ENCODE measurements at places on chromosomes 1 and 21.

DNA sequence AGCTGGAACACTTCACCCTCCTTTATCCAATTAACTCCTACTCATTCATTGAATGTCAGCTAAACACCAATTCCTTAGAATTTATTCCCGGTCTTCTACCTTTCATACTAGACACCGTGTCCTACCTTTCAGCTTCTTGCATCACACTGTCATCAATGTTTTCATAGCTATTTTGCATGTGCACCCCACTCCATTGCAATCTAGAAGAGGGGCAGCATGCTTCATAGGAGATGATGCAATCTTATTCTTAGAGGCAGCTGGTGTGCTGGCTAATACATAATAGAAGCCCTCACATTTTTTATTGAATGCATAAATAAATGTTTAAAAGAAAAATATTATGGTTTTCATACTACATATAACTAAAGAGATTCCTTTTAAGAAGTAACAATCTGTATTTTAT is 123.6 kb downstream of the DSCAM start:
- no peak for DNase-seq

DNA sequence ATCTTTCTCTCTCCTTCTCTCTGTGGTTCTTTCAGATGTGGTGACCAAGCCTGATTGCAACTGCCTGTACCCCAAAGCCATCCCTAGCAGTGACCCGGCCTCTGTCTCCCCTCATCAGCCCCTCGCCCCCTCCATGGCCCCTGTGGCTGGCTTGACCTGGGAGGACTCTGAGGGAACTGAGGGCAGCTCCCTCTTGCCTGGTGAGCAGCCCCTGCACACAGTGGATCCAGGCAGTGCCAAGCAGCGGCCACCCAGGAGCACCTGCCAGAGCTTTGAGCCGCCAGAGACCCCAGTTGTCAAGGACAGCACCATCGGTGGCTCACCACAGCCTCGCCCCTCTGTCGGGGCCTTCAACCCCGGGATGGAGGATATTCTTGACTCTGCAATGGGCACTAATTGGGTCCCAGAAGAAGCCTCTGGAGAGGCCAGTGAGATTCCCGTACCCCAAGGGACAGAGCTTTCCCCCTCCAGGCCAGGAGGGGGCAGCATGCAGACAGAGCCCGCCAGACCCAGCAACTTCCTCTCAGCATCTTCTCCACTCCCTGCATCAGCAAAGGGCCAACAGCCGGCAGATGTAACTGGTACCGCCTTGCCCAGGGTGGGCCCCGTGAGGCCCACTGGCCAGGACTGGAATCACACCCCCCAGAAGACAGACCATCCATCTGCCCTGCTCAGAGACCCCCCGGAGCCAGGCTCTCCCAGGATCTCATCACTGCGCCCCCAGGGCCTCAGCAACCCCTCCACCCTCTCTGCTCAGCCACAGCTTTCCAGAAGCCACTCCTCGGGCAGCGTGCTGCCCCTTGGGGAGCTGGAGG is 12.7 kb downstream of the CSF1 start:
- no peak for DNase-seq

DNA sequence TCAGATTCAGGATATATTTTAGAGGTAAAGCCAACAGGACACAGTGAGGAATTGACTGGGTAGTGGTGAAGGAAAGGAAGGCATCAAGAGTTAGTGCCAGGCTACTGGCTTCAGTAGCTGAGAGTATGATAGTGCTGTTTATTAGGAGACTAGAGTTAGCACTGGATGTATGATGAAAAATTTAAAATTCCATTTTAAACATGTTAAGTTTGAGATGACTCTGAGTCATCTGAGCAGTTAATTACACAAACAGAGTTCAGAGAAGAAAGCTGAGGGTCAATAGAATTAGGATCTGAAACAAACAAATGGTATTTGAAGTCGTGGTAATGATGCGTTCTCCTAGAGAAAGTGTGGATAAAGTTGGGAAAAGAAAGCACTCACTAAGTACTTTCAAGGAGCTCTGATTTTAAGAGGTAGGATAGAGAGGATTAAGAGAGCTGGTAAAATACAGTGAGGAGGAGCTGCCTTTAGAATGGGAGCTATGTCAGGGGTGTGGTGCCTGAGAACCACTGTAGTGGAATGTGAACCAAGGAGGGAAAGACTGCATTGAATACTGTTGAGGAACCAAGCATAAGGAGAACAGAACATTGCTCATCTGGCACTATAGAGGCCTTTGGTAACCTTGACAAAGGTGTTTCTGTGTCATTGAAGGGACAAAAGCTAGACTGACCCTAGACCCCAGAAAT is 21.7 kb upstream of the SHCBP1L start:
- DNase-seq: no peak

GRCh38 chr1:54816130-54816529 is 15.0 kb upstream of the TTC22 start:
- DNase-seq: no peak

- DNase-seq: no peak
Observed at GRCh38 chr21:32770871-32771523, 558 bp downstream of the PAXBP1 start.

- DNase-seq: no peak
Observed at GRCh38 chr1:61357539-61357938, 275.2 kb downstream of the NFIA start.

GRCh38 chr1:47893412-47893811 is 103.8 kb downstream of the TRABD2B start:
- no peak for DNase-seq

DNA sequence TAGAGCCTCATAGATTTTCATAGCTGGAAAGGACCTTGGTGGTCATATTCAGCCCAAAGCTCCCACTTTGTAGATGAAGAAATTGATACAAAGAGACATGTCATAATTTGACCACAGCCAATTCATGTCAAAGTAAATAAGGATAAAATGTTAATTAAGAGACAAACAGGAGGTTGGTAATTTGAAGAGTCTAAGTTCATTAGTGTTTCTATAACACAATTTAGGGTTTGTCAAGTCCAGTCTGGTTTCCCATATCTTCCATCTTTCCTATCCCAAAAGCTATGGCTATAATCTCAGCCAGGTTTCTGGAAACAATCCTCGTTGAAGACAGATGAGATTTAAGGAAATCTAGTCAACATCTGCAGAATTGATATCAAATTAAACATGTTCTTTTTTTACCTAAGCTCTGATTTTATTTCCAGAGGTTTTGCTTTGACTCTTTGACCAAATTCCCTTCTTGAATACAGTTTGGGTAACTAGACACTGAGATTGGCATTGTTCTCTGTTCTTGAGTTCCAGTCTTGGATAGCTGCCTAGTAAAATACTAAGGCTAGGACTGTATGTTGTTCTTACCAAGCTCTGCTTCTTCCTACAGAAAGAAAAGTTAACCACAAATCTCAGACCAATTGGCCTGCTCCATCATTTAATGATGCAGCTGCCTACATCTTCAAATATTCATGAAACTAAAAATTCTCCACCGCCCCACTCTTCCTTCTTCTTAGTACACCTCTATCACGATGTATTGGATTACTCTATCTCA is 62.0 kb downstream of the SLC44A5 start:
- no peak for DNase-seq

GRCh38 chr1:229815076-229815475 is 189.0 kb downstream of the URB2 start:
- DNase-seq: no peak

DNA sequence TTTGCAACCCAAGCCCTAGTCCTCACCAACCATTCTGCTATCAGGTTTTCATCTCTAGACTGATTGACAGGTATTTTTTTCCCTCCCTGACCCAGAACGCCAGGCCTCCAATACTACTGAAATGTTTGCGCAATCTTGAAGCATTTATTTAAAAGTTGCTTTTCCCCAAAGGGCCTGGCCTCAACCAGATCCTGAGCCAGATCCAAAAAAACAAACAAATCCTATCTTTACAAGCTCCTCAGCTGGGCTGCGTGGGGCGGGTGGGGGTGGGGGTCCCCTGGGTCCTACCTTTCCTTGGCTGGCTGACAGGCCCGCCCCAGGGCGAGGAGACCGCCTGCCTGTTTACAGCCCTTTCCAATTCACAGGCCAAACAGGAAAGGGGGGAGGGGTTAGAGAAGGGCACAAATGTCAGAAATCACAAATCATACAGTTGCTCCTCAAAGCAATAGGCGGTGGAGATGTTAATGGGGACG is 98.8 kb downstream of the FOXD2 start:
- DNase-seq: no peak

- no peak for DNase-seq
Observed at GRCh38 chr1:185668013-185668412, 66.2 kb upstream of the HMCN1 start.

GRCh38 chr1:233019778-233020325 is 69.4 kb downstream of the NTPCR start:
- no peak for DNase-seq

DNA sequence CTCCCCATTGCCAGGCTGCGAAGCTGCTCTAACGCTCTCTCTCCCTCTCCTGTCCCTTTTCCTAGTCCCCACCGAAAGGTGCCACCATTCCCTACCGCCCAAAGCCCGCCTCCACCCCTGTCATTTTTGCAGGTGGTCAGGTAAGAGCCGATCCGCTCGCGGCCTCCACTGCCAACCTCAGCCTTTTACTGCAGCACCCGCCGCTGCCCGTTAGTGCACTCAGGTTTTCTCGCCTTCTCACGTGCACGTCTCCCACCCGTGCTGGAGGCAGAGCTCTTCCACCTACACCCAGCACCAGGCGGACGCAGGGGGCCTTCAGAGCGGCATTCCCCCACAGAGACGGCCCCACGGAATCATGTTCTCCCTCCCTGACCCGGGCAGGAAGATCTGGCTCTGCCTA is 67.7 kb upstream of the COL6A1 start:
- no peak for DNase-seq

- no peak for DNase-seq
Observed at GRCh38 chr21:39851002-39851618, 16.1 kb upstream of the PCP4 start.

GRCh38 chr1:155540000-155540874 is 22.4 kb downstream of the ASH1L start:
- DNase-seq: no peak

GRCh38 chr1:219304227-219305226 is 130.8 kb downstream of the LYPLAL1 start:
- no peak for DNase-seq

DNA sequence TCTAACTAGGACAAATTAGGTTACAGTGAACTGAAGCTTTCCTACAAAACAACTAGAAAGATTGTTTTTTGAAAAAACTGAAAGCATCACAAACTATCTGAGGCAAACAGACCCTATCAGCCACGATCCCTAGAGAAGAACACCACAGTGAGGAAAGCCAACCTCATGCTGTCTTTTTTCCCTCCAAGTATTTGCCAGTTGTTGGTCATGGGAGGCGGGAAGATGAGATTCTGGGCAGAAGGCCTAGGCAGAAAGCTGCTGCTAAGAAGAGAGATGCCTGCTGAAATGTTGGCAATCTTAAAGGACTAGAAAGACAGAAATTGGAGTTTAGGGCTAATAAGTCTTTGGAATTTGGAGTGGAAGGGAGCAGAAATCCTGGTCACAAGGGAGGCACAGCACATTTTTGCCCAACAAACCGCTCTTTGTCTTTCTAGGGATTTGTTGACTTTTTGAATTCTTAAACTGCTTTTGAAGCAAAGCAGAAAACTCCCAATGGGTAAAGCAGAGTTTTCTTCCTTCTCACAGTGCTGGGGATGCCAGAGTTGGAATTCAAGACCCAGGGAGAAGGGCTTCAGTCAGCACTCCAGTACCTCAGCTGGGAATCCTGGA is 83.9 kb downstream of the MT1HL1 start:
- no peak for DNase-seq

DNA sequence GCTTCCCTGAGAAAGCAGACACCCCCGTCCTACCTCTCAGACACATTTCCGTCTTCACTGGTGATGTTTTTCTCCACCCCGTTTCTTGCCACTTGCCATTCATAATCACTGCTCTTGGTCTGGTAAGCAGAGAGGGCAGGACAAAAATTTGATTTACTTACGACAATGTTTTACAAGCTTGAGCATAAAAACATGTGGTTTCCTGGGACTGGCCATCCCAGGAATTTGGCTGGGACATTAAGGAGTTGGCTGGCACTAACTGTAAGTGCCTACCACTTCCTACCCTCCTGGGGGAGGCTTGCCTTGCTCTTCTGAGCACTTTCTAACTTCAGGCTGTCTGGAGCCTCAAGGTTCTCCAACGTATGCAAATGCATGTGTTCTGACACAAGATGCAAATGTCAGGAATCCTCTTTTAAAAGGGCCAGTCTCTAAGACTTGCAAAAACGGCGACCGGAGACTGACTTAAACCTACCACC is 24.2 kb downstream of the ZBTB18 start:
- DNase-seq: no peak

DNA sequence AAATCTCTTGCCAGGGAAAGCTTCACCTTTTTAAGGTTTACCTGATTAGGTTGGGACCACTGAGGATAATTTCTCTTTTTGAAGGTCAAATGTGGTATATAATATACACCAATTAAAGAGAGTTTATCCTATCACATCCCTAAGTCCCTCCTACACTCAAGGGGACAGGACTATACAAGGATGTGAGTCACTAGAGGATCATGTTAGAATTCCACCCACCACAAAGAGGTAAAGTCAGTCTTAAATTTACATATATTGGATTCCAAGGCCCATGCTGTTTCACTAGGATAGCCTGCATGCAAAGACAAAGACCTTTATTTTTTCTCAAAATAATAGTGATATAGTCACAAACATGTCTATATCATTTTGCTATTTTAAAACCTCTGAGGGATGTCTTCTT is 164.4 kb downstream of the GIPC2 start:
- DNase-seq: no peak

DNA sequence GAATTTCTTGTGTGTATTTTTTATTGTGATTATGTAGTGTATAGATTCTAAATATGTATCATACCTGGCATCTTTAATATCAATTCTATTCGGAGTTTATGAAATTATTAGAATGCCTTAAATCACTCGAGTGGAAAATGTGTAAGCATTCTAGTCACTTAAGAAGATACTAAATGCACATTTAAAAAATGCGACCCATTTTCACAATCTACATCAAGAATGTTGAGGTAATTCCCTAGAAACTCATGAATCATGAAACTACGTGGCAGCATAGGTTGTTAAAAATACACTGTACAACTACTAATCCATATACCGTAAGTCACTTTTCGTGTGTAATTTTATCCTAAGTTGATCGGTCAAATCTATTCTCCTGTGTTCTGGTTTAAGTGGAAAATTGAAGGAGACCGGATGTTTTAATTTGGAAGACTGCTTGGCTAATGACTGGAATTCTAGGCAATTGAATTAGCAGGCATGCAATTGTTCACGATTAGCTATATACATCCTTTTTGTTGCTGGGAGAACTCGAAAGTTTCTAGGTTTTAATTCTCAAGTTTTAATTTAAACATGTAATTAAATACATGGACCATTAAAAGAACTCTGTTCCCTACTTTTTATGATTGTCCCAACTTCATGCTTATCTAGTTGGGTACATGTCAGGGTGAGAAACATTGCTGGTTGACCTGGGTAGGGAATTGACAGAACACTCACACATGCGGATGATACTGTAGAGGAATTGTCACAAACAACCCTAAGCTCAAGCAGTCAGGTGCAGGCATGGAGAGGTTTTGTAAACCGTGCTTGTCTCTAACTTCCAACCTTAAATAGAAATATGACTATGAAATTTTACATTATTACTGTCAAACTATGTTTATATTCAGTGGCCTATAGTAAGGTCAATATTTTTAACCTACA is 6.6 kb downstream of the ZBTB18 start:
- DNase-seq: no peak

- DNase-seq: no peak
Observed at GRCh38 chr21:34834852-34835501, 166.2 kb downstream of the CLIC6 start.
